ENCODE measurements at places on chromosomes 11 and 22. TPM values are rescaled to one million over a fixed set of nuclear protein-coding genes. Genes with fewer than 3 reads are reported as not detected.

Gene UCP2
- 140 TPM for total RNA-seq

GRCh38 chr22:36757668-36758211, 18.2 kb downstream of the IFT27 start:
- DNase-seq: peak; percentile 96

GRCh38 chr11:126307706-126308105, 3.8 kb downstream of the DCPS start:
- DNase-seq: peak; percentile 84

- DNase-seq: peak; percentile 75
Observed at GRCh38 chr22:46072110-46072881, 78.0 kb upstream of the PPARA start.

- DNase-seq: no peak
Observed at GRCh38 chr11:30147293-30147692, 83.5 kb upstream of the FSHB start.

DNA sequence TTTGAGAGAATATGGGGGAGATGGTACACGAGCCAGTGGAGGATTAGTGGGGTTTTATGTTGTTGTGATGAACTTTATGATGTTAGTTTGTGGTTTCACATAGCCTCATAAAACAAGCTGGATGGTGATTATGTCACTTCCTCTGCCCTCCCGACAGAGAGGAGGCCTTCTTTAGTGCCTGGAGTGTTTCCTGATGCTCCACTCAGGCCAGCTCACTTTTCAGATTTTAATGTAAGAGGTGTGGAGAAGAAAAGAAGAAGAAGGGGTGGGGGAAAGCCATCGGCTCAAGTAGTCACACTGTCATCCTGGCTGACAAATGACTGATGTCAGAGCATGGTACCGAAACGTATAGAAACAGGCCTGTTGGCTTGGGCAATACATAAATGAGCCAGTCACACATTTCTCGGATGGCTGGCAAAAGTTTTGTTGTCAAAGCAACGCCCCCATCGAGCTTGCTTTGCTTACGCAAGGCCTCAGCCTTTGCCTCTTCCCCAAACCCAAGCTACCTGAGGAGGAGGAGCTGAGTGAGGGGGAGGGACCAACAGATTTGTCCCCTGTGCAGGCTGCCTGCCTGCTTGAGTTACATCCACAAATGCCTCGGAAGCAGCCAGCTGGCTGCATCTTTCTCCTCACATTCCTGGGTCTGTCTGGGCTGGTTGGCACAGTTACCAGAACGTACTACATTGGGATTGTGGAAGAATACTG, at the start of gene HEPHL1:
HEPHL1 (plus strand) TSS at position 578 of the 705 bp plus-strand sequence; CDS start at position 593, 15 bp downstream.
- peak; percentile 53 for DNase-seq

DNA sequence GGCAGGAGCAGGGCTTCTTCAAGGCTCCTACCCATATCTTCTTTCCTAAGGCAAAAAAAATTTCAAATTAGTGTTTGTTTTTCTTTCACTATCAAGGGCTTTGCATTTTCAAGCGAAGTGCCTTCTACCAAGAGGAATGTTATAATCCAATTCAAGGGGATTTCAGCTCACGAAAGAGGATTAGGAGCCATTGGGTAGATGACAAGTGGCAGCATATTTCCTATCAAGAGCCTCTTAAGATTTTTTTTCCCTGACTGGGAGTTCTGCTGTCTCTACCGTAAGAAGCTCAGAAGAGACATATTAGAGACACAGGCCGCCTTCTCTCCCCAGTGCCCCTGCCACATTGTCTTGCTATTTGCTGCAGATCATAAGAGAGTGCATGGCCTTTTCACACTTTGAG, 55.9 kb upstream of the BMAL1 start:
- no peak for DNase-seq

Gene PLEKHA7
- 13.6 TPM for total RNA-seq

Gene GLYAT
- total RNA-seq: not detected

Gene ATG13
- total RNA-seq: 130 TPM

- peak; percentile 96 for DNase-seq
Observed at GRCh38 chr11:31870609-31871309, 59.6 kb upstream of the PAX6 start.

DNA sequence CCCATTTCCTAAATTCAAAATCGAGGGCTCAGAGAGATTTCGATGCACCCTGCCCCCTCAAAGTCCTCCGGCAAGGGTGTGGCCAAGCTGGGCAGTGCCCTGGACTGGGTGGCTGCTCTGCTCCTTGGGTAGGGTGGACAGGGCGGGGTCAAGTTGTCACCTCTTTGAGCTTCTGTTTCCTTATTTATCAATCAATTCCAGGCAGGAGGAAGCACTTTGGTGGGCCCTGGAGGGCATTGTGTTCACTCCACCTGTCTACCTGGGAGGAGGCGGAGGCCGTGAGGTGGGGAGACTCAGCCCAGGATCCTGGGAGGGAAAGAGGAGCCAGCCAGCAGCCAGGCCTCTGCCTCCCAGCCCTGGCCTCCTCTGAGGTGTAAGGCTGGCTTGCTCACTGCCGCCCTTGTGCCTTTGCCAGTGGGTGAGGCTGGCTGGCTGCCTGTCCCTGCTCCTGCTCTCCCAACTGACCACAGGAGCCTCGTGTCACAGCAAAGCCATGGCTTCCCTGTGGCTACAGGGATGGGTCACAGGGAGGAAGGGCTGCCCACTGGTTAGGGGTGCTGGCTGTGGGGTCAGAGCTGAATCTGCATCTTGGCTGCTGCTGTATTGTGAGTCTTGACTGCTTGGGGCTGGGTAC, 25.5 kb upstream of the SHISAL1 start:
- no peak for DNase-seq

Gene MS4A18
- not detected for total RNA-seq

Gene ALX4
- not detected for total RNA-seq

DNA sequence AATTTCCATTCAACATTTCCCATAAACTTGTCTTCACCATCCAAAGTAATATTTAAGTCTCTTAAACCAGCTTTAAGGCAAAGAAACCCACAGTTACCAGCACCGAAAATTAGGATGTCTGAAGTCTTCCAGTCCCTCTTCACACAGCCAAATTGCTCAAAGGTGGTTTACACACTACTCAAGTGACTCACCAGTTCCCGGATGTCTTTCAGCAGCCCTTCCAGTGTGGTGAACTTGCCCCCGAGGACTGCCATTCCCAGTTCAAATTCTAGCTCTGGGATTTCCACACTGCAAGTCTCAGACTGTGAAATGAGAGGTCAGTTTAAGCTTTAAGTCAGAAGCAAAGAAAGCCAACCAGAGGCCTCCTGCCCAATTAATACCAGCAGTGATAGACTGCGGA, 5.1 kb downstream of the ZPR1 start:
- no peak for DNase-seq

- no peak for DNase-seq
Observed at GRCh38 chr11:58575377-58576020, at the start of gene LPXN. Gene LPXN, minus strand, starts transcription at chr11:58575856. Its CDS starts 84 bp downstream, at chr11:58575772.

Gene TMEM121B
- total RNA-seq: 7.9 TPM

Gene CYB5R3
- 87.9 TPM for total RNA-seq

- no peak for DNase-seq
Observed at GRCh38 chr11:35376613-35377012, 42.7 kb downstream of the SLC1A2 start.

DNA sequence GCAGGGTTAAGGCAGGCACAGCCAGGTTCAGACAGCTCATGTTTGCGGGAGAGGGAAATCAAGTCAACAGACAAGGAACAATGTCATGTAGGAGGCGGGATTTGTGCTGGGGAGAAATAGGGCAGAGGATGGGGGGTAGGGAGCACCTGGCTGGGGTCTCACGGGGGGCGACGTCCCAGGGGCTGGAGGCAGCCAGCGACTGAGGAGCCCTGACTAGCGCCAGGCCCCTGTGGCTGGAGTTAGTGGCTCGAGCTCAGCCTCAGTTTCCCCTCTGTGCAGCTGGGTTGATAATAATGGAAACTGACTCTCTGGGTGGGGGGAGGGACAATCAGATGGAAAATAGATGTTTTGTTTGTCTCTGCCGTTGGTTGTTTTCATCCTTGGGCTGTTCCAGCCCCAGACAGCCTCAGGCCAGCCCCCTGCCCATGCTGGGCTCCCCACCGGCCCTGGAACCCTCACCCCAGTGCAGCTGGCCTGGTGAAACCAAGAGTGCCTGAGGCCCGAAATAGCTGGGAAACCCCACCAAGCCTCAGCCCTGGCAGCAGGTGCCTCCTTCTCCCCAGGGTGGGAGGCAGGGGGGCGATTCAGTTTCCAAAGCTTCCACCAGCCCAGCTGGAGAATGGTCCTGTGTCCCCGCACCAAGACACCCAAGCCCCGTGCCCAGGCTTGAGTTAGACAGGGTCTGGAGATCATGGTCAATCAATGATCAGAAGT, 44.1 kb downstream of the IGLL5 start:
- no peak for DNase-seq

GRCh38 chr22:35598396-35598710, 18.8 kb downstream of the MB start:
- no peak for DNase-seq

DNA sequence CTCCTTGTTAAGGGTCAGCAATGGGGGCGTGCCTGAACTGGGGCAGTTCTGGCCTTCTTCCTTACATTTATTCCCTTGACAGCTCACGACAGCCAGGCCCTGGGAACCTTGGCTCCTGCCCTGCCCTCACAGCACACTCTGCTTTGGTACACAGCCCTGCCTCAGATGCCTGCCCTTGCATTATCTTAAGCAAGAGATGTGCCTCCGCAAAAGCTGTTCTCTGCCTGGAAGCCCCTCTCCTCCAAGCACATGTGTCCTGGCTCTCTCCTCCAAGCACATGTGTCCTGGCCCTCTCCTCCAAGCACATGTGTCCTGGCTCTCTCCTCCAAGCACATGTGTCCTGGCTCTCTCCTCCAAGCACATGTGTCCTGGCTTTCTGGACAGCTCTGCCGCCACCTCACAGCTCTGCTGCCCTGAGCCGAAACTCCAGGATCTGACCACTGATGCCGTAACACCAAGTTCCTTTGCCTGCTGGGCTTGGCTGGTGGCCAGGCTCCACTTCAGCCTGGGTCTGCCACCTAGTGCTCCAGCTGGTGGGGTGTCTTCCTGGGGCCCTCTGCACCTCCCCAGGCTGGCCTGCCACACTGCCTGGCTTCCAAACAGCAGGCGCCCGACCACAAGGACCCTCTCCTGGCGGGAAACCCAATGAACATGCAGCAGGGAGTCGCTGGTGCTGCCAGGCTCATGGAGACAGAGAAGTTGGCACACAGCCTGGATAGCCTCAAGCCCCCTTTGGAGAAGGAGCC, 53.0 kb downstream of the SCUBE1 start:
- no peak for DNase-seq

- DNase-seq: no peak
Observed at GRCh38 chr11:67437809-67438157, 301 bp upstream of the PTPRCAP start.

Gene RIMBP3C
- total RNA-seq: 0.47 TPM

Gene LMO2
- total RNA-seq: 1.1 TPM

DNA sequence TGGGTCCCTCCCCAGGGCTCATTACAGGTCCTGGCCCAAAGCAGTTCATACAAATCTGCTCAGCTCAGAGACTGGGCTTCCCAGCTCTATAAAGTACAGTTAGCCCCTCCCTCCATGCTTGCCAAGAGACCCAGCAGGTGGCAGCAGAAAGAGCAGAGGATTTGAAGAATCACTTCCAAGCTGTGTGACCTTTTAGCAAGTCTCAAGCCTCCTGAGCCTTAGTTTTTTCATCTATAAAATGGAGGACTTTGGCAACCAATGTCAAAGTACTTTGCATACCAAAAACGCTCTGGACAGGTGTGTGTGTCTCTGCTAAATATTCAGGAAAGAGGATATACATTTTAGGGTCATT, 26.6 kb downstream of the RELT start:
- peak; percentile 60 for DNase-seq

Gene FGF4
- 0.27 TPM for total RNA-seq

DNA sequence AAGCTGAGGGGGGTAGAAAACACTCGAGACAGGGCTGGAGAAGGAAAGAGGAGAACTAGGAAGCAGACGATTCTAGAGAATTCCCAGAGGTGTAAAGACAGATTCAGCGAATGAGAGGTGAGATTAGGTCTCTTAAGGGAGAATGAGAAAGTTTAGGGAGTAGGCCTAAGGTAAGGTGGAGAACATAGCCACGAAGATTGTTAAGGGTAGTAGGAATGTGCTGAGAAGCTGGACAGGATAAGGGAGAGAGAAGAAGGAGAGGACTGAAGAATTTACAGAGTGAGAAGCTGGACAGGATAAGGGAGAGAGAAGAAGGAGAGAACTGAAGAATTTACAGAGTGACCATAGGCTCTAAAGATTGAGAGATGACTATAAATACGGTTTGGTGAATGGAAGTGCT, 908 bp downstream of the PPME1 start:
- no peak for DNase-seq

DNA sequence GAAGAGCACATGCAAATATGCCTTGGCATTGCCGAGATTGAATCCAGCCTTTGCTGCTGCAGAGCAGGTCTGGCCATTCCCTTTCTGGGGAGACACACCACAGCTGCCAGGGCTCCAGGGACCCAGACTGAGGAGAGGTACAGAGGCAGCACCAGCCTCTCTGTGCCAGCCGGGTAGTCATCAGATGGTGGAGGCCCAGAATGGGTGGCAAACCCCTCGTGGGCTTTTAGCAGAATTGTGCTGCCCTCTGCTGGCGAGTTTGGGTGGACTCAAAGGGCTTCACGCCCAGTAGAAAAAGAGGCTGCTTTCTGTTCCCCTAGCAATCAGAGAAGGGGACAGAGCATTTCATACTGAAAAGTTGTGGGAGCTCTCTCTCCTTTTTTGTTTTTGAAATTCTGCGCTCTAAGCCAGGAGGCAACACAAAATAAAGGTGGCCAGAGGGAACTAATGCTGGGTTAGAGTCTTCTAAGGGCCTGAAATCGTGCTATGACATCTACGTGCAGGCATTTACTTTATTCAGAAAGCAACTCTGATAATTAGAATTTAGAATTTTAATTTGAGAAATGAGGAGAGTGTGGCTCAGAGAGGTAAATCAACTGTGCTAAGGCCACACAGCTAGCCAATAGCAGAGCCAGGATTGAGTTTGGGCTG, 158.8 kb upstream of the NAV2 start:
- DNase-seq: peak; percentile 94

DNA sequence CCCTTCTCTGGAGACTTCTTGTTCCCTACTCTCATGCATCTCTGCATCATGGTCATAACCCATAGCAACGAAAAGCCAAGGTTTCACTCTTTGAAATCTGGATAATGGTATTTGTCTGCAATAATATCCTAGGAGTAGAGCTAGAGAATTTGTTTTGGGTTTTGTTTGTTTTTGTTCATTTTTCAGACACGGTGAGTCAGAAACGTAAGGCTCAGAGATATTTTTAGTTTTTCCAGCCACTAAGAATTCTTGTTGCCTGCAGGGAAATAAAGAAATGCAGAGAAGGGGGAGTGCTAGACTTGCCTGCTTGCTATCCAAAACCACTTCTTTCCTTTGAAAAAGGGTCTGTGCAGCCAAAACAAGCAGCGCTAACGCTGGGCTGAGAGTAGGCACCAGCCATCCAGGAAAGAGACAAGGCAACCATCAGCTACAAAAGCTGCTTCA, 26.0 kb downstream of the POU2AF3 start:
- DNase-seq: no peak

Data from endodermal cell (in vitro differentiated cells).